ENCODE measurements at places on chromosomes 2 and 18. TPM values are rescaled to one million over a fixed set of nuclear protein-coding genes. Genes with fewer than 3 reads are reported as not detected.

- DNase-seq: no peak
Measured at GRCh38 chr2:233030-233429, 30.8 kb downstream of the SH3YL1 start.

- DNase-seq: peak; percentile 39
Measured at GRCh38 chr2:151051574-151052220, 210.0 kb downstream of the RBM43 start.

DNA sequence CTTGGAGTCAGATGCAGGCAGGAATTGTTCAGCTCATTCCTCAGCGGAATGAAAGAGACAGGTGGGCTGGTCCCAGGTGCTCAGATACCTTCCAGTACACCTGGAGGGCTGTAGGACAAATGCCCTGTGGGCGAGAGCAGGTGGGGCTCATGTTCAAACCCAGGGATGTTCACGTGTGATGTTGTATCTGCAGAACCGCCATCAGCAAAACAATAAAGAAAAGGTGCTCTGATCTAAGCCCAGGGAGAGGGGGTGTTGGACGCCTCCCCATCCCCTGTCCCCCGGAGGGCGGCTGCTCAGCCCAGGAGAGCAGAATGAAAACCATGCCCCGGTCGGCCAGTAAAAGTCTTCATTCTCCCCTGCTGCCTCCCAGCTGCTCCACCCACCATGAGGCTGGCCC, 197.4 kb downstream of the HAUS1 start:
- no peak for DNase-seq

Gene APCDD1
- 51.2 TPM for polyA plus RNA-seq

Gene MORN2
- 53.1 TPM for polyA plus RNA-seq

Gene ZNF521
- polyA plus RNA-seq: 47.9 TPM

Gene DLX1
- polyA plus RNA-seq: not detected

Gene DSG4
- polyA plus RNA-seq: not detected

DNA sequence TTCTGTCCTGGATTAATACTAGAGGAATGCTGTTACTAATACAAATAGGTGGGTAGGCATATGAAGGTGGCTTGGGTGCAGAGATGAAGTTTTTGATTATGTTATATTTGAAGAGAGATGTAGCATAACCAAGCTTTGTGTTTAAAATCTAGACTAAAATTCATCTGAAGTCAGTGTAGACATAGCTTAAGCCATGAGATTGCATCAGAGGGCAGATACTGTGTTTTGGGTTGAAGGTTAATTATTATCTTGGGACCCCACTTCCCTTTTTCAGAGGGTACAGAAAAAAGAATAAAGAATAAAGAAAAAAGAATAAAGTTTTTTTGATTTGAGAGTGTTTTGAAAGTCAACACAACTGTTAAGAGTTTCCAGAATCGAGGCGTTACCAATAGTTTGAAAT, 13.0 kb downstream of the PPM1B start:
- DNase-seq: no peak

DNA sequence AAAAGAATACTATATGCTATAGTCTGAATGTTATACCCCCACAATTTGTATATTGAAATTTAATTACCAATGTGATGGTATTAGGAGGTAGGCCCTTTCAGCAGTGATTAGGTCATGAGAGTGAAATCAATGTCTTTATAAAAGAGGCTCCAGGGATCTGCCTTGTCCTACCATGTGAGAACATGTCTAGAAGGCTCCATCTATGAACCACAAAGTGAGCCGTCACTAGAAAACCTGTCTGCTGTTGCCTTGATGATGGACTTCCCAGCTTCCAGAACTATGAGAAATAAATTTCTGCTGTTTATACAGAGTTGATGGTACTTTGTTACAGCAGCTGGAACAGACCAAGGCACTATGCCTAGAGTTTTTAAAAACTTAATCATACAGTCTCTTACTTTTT, 46.3 kb upstream of the FAM124B start:
- no peak for DNase-seq

GRCh38 chr2:179561702-179562101, 297.1 kb upstream of the SESTD1 start:
- no peak for DNase-seq

Gene KCNJ13
- 0.96 TPM for polyA plus RNA-seq

DNA sequence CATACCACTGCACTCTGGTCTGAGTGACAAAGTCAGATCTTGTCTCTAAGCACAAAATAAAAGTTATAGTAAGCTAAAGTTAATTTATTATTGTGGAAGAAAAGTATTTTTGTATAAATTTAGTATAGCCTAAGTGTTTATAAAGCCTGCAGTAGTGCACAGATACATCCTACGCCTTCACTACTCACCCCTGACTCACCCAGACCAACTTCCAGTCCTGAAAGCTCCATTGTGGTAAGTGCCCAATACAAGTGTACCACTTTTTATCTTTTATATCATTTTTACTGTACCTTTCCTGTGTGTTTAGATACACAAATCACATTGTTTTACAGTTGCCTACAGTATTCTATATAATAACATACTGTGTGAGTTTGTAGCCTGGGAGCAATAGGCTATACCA, 57.5 kb downstream of the UBE2E3 start:
- DNase-seq: no peak

DNA sequence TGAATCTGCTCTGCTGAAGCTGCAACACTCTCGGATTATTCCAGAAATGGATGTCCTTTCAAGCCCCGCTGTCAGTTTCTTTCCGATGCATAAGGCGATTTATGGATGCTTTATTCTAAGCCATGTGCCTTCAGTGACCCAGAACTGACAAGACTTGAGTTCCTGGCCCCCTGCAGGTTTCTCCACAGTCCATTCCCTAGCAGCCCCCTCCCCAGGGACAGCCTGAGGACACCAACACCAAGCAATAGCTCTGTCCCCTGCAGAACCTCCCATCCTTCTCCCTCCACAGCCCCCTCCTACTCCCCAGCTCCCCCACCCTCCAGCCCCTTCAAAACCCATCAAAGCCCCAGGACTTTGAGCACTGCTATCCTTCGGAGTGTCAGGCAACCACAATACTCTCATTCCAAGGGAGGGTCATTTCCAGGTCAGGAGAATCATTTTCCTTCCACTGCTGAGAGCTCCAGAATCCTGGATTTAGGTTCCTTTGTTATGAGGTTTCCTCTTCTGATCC, 24.6 kb upstream of the SPP2 start:
- no peak for DNase-seq

Gene SLC9A4
- 0.29 TPM for polyA plus RNA-seq

DNA sequence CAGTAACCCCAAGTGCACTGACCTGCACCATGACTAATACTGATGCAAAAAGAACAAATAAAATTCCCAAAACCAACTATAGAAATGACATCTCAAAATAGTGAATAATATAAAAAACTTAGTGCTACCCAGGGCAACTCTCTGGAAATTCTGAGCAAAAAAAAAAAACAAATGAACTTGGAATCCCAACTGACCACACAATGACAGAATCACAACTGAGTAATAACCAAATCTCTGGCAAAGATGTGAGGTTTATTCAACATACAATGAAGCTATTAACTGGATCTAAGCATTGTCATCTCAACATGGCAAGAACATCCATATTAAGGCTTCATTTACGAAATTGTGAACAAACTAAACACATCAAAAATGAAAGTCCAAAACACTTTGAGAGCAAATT, 22.7 kb downstream of the EXOC6B start:
- DNase-seq: no peak
